ENCODE measurements at places on chromosomes 2 and 18. TPM values are rescaled to one million over a fixed set of nuclear protein-coding genes. Genes with fewer than 3 reads are reported as not detected.

LIMS4 gene
- 18.1 TPM for total RNA-seq

MALL gene
- 26.6 TPM for total RNA-seq

LINC00305 gene
- not detected for total RNA-seq

SERPINB5 gene
- not detected for total RNA-seq

PSD4 gene
- 0.30 TPM for total RNA-seq

GDF7 gene
- total RNA-seq, result 5.5 TPM

MREG gene
- 3.6 TPM for total RNA-seq

TNFAIP6 gene
- 0.91 TPM for total RNA-seq

MAL gene
- not detected for total RNA-seq

BOLL gene
- not detected for total RNA-seq

FOXD4L1 gene
- total RNA-seq, result not detected

SERPINB10 gene
- 0.32 TPM for total RNA-seq

MYO3B gene
- total RNA-seq, result under 0.01 TPM

UGT1A10 gene
- not detected for total RNA-seq

RESP18 gene
- total RNA-seq, result not detected

SKOR2 gene
- not detected for total RNA-seq

KCMF1 gene
- total RNA-seq, result 53.5 TPM

AGXT gene
- total RNA-seq, result not detected

STK17B gene
- 28.7 TPM for total RNA-seq

EMILIN2 gene
- 2.6 TPM for total RNA-seq
